Breast epithelium (tissue), 4 donors: ENCODE measurements at places on chromosomes 2 and 18. TPM values are rescaled to one million over a fixed set of nuclear protein-coding genes. Genes with fewer than 3 reads are reported as not detected.

DNA sequence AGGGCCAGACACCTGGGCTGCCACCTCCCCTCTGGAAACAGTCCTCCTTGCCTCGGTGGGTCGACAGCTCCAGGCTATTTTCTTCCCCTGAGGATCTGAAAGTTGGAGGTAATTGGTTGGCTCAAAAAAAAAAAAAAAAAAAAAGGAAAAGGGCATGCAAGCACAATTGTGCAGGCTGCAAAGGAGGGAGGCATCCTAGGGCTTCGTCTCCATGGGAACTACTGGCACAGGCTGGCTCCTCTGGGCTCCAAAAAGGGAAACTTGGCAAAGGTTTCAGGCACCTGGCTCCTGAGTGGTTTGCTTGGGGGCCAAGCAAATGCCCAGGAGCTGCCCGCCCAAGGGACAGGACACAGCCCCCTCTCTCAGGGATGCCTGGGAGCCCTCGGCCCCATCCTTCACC is 1.1 kb upstream of the KCNIP3 start:
- DNase-seq: no peak

- no peak for DNase-seq
Measured at GRCh38 chr2:165629776-165630175, 160.3 kb downstream of the CSRNP3 start.

GRCh38 chr2:23138701-23139100 is 246.3 kb upstream of the KLHL29 start:
- no peak for DNase-seq

DNA sequence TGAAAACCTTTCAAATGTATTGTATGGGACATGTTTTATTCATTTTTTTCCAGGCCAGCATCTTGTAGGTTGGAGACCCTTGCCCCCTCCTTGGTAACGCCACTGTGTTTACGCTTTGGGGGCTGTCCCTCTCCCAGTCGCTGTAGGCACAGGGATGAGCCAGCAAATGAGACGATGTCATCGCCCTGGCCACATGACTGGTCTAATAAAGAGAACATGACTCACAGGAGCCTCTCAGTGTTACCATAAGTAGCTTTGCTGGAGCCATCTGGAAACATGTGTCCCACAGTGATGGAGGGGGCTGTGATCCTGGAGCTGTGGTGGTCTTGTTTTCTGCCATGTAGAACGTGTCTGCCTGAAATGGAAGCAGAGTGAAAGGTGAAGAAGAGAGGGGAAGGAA is 78.9 kb downstream of the CD8B2 start:
- no peak for DNase-seq

DNA sequence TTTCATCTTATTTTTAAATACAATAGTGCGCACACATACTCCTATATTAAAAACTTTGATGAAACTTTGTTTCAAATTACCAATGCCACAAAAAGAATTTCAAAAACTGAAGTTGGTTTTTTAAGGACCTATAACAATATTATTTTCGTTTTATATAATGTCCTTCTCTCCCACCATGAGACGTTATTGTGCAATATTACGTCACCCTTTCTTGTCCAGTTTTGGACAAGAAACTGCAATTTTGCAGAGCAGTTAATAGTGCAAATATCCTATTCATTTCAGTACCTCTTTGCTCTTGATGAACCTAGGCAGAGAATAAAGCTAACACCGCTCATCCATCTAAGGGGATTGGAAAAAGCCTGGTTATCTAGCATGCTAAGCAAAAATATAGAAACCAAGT is 9.7 kb upstream of the ZNF516 start:
- no peak for DNase-seq

GRCh38 chr18:46214435-46214834 is 110.2 kb downstream of the HAUS1 start:
- DNase-seq: no peak

- no peak for DNase-seq
Measured at GRCh38 chr2:226376516-226377180, 423.0 kb downstream of the IRS1 start.

DNA sequence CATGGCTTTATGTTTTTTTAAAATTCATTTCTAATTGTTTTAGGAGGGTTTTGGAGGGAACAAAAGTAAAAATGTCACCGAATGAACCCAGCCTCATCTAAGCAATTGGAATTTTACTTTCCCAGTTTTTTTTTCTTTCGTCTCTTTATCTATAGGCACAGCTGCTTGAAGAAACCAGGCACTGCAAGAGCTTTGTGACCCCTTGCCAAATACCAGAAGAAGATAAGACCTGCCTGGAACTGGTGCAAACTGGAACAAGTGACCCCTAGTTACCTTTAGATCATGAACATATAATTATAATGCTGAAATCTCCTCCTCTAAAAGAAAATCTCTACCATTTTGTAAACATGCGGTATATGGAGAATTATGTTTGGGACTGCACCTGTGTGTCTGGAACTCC is 100.9 kb downstream of the TSN start:
- no peak for DNase-seq

DNA sequence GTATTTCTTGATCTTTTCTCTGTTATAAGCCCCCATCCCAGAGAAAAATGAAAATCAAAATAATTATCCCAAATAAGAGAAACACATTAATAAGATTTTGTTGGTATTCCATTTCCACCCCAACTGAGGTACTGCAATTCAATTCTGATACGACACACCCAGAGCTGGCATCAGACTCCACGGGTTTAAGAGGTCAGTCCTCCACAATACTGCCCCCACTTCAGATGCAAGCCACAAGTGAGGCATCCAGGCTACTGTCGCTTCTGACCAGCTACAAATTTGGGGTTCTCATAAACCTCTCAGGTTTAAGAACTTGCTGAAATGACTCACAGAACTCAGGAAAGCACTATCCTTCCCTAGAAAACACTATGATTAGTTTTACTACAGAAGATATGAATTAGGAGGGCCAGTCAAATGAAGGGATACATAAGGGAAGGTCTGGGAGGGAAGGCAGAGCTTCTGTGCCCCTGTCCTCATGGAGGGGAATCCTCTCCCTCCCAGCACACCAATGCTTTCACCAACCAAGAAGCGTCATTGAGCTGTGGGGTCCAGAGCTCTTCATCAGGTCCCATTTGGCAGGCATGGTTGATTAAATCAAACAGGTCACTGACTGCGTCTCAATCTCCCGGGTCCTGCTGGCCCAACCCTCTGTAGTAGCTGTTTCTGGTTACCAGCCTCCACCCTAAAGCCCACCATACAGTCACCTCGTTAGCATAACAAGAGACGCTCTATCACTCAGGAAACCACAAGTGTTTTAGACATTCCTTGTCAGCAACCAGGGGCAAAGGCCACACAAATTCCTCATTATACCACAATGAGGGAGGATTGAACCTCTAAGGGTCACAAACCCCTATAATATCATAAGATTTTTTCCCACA is 46.2 kb downstream of the IWS1 start:
- no peak for DNase-seq

DNA sequence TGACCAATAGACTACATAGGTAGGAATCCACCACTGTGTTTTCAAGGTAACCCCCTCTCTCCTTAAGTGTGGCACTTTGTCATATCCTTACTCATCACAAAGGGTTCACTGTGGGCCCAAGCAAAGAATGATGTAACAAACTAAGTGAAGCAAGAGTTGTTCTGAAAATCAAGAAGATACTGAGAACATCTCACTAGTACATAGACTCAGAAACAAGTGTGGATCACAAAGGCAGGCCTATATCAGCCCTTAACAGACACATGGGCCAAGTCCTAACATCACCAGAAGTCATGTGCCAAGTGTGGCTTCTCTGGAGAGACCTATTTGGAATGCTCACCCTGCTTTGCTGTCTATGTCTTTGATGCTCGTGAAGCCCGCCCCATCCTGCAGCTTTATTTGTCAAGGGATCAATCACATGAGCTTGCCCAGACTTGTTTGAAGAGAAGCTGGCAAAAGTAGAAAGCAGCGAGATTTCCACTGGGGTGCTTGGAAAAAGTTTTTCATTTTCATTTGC is 131.2 kb upstream of the TTC39C start:
- no peak for DNase-seq

GNLY gene
- total RNA-seq: 2.1 TPM

REG1B gene
- total RNA-seq: not detected

PSD4 gene
- 4.3 TPM for total RNA-seq

LIPG gene
- 0.44 TPM for total RNA-seq

CCDC88A gene
- 50.1 TPM for total RNA-seq

COBLL1 gene
- 75.8 TPM for total RNA-seq

SPHKAP gene
- not detected for total RNA-seq

SEMA4F gene
- total RNA-seq: 8.8 TPM
